ENCODE measurements at places on chromosomes 16 and 17. TPM values are rescaled to one million over a fixed set of nuclear protein-coding genes. Genes with fewer than 3 reads are reported as not detected.

DNA sequence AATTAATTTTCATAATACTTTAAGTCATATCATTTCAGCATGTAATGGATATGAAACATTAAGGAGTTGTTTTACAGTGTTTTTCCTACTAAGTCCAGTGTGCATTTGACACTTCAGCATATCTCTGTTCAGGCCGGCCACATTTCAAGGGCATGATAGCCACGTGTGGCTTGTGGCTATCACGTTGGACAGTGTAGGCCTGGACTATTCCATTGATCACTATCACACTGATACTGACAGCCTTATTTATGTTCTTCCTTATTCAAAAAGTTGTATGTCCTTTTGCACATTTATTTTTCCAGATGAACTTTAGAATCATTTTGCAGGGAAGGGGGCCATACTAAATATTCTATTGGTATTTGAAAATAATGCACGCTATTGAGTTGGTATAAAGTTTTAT, 39.0 kb downstream of the AKAP1 start:
- H3K27me3 ChIP-seq = no peaks in the 10 kb centered on the region
- no peak overlapping the region for H3K27ac ChIP-seq
- no peaks in the 10 kb centered on the region for H3K4me1 ChIP-seq
- no peak for DNase-seq

- H3K27me3 ChIP-seq = no peaks in the 10 kb centered on the region
- H3K4me3 ChIP-seq = peak overlapping the region; percentile 78
- peak overlapping the region; percentile 90 for H3K27ac ChIP-seq
- DNase-seq = peak; percentile 74
- H3K36me3 ChIP-seq = peaks cover 2% of the 10 kb centered on the region
- peaks cover 17% of the 10 kb centered on the region for H3K4me1 ChIP-seq
Measured at GRCh38 chr17:45132572-45133463, 503 bp upstream of the PLCD3 start.

GRCh38 chr17:29733166-29733565, 110.5 kb upstream of the CORO6 start:
- H3K36me3 ChIP-seq = no peaks in the 10 kb centered on the region
- H3K27ac ChIP-seq = no peak overlapping the region

- H3K27ac ChIP-seq = no peak overlapping the region
- no peak overlapping the region for H3K4me3 ChIP-seq
- H3K27me3 ChIP-seq = no peaks in the 10 kb centered on the region
- H3K36me3 ChIP-seq = no peaks in the 10 kb centered on the region
- H3K4me1 ChIP-seq = no peaks in the 10 kb centered on the region
- peak; percentile 63 for DNase-seq
Measured at GRCh38 chr17:6047966-6048365, 22.2 kb upstream of the WSCD1 start.

GRCh38 chr17:81829858-81830257, 3.2 kb downstream of the MCRIP1 start:
- H3K4me3 ChIP-seq = no peak overlapping the region
- DNase-seq = no peak
- H3K4me1 ChIP-seq = peaks cover 7% of the 10 kb centered on the region
- no peak overlapping the region for H3K27ac ChIP-seq

DNA sequence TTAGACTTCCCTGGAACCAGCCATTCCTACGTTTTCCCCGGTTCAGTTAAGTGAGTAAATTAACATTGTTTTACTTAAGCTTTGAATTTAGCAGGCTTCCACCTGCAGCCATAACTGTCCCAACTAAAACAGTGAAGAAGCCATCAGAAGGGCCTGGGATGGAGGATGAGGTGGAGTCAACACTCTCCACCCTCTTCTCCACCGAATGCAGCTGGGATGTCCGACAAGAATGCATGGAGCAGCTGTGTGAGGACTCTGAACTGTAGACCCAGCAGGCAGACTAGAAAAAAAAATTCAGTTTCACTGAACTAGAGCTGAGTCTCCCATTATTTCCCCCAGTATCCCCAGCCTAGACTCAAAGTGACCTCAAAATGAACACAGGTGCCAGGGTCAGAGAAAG, 114.8 kb downstream of the C16orf95 start:
- peaks cover 33% of the 10 kb centered on the region for H3K4me1 ChIP-seq
- peak; percentile 66 for DNase-seq
- no peaks in the 10 kb centered on the region for H3K27me3 ChIP-seq
- no peaks in the 10 kb centered on the region for H3K36me3 ChIP-seq
- H3K4me3 ChIP-seq = no peak overlapping the region
- H3K27ac ChIP-seq = peak overlapping the region; percentile 67

DNA sequence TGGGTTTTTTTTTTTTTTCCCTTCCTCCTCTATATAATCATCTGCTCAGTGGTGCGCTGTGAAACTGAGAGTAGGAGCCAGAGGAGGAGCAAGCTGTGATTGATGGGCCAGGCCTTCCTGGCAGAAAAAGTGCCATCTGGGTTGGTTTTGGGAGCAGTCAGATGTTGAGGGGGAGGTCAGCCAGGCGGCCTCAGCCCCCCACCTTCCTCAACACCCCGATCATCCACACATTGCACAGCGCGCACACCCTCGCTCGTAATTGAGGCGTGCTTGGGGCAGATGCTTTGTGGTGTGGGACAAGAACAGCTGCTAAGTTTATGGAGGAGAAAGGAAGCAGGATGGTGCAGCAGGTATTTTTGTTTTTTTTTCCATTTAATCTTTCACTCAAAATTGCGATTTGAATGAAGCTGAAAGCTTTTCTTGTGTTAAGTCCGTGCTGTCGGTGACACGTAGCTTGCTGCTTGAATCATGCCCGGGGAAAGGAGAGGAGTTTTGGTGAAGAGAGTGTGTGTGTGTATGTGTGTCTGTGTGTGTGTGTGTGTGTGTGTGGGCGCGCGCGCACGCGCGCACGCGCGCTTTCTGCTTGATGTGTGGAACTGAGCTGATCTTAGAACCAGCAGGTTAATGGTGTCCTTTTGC, 177.4 kb downstream of the RBFOX1 start:
- no peak overlapping the region for H3K4me3 ChIP-seq
- no peaks in the 10 kb centered on the region for H3K36me3 ChIP-seq
- DNase-seq = no peak
- H3K4me1 ChIP-seq = no peaks in the 10 kb centered on the region

- no peak for DNase-seq
- H3K4me3 ChIP-seq = no peak overlapping the region
- H3K27me3 ChIP-seq = no peaks in the 10 kb centered on the region
- no peak overlapping the region for H3K27ac ChIP-seq
- no peaks in the 10 kb centered on the region for H3K4me1 ChIP-seq
- no peaks in the 10 kb centered on the region for H3K36me3 ChIP-seq
Measured at GRCh38 chr17:66612993-66613392, 221.9 kb upstream of the CACNG5 start.

DNA sequence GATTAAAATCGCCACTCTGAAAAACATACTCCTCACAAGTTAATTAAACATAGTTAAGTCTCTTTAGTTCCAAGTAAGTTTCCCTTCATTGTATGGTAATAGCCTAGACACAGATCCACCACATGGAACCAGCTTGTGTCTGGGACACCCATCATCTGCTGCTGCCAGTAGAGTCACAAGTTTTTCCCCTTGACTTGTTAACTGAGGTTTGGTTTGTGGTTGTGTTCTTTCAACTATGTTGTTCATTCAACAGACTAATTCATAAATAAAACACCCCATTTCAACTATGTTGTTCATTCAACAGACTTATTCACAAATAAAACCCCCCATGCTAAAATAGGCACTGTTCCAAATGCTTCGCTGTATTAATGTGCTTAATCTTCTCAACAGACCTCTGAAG, 24.4 kb downstream of the YWHAE start:
- H3K27me3 ChIP-seq = no peaks in the 10 kb centered on the region
- H3K27ac ChIP-seq = no peak overlapping the region
- DNase-seq = no peak
- peaks cover 14% of the 10 kb centered on the region for H3K4me1 ChIP-seq
- H3K36me3 ChIP-seq = no peaks in the 10 kb centered on the region

- H3K4me1 ChIP-seq = no peaks in the 10 kb centered on the region
- H3K27ac ChIP-seq = no peak overlapping the region
- DNase-seq = no peak
- H3K27me3 ChIP-seq = no peaks in the 10 kb centered on the region
- no peaks in the 10 kb centered on the region for H3K36me3 ChIP-seq
- H3K4me3 ChIP-seq = no peak overlapping the region
Measured at GRCh38 chr17:28161311-28161710, 118.8 kb downstream of the NLK start.

- no peaks in the 10 kb centered on the region for H3K27me3 ChIP-seq
- DNase-seq = no peak
- H3K36me3 ChIP-seq = no peaks in the 10 kb centered on the region
- H3K27ac ChIP-seq = no peak overlapping the region
- peaks cover 23% of the 10 kb centered on the region for H3K4me1 ChIP-seq
Measured at GRCh38 chr16:69277413-69277812, 33.7 kb upstream of the VPS4A start.

DNA sequence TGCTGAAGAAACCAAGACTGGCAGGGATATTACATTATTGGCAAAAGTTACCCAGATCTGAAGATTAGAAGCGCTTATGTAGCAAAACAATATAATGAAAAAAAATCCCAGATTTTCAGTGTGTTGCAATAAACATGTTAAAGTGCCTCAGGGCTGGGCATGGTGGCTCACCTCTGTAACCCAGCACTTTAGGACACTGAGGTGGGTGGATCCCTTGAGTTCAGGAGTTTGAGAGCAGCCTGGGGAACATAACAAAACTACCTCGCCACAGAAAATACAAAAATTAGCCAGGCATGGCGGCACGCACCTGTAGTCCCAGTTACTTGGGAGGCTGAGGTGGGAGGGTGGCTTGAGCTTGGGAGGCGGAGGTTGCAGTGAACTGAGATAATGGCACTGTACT, 6.8 kb downstream of the ZNF207 start:
- H3K4me1 ChIP-seq = peaks cover 4% of the 10 kb centered on the region
- peaks cover 13% of the 10 kb centered on the region for H3K36me3 ChIP-seq
- H3K27ac ChIP-seq = no peak overlapping the region
- no peak overlapping the region for H3K4me3 ChIP-seq
- DNase-seq = no peak

DNA sequence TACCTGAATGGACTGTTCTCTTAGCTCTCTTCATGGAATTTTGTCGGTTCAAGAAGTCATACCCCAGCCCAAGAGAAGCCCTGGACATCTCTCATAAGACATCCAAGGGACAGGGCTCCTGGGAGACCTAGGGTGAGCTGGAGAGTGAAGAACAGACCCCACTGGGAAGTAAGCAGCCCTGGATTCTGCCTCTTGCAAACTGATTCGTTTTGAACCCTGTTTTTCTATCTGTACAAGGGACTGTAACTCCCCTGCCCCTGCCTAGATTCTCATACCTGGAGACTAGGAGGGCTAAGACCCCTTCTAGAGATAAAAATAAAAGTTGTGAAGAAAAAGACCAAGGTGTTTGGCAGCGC, 449 bp downstream of the CCL3L1 start:
- no peak overlapping the region for H3K4me3 ChIP-seq
- DNase-seq = no peak
- no peak overlapping the region for H3K27ac ChIP-seq
- H3K4me1 ChIP-seq = no peaks in the 10 kb centered on the region
- no peaks in the 10 kb centered on the region for H3K27me3 ChIP-seq
- H3K36me3 ChIP-seq = no peaks in the 10 kb centered on the region

- peak overlapping the region; percentile 93 for H3K4me3 ChIP-seq
- peaks cover under 1% of the 10 kb centered on the region for H3K4me1 ChIP-seq
- H3K36me3 ChIP-seq = no peaks in the 10 kb centered on the region
Measured at GRCh38 chr17:45149669-45150664, 1.7 kb downstream of the HEXIM1 start.

GRCh38 chr17:82866590-82867191, 26.9 kb upstream of the ZNF750 start:
- no peak overlapping the region for H3K4me3 ChIP-seq
- DNase-seq = peak; percentile 88
- peaks cover 11% of the 10 kb centered on the region for H3K4me1 ChIP-seq
- no peaks in the 10 kb centered on the region for H3K27me3 ChIP-seq
- H3K27ac ChIP-seq = peak overlapping the region; percentile 59

GRCh38 chr17:44807817-44808155, 22.3 kb downstream of the GJC1 start:
- no peak overlapping the region for H3K4me3 ChIP-seq
- no peaks in the 10 kb centered on the region for H3K27me3 ChIP-seq
- peak overlapping the region; percentile 53 for H3K27ac ChIP-seq
- H3K4me1 ChIP-seq = peaks cover 12% of the 10 kb centered on the region
- no peak for DNase-seq

GRCh38 chr16:31107465-31107867, 720 bp upstream of the BCKDK start:
- H3K4me1 ChIP-seq = peaks cover 3% of the 10 kb centered on the region
- no peak overlapping the region for H3K4me3 ChIP-seq
- DNase-seq = no peak

DNA sequence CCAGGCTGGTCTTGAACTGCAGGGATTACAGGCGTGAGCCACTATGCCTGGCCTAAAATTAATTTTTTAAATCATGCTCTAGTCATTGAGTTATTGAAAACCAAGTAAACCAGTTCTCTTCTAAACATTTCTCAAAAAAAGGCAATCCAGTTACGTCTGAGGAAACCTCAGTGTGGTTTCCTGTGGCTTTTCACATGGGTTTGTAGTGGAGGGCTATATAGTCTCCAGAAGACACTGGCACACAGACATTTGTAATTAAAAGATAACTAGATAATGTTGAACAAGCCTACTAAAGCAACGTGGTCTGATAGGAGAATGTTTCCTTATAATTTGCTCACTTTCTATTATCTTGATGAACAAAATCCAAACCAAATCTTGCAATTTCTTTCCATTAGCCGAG, 5.2 kb upstream of the TOB1 start:
- no peak for DNase-seq
- H3K4me3 ChIP-seq = no peak overlapping the region
- H3K27ac ChIP-seq = no peak overlapping the region
- H3K4me1 ChIP-seq = peaks cover 5% of the 10 kb centered on the region
- H3K36me3 ChIP-seq = no peaks in the 10 kb centered on the region

DNA sequence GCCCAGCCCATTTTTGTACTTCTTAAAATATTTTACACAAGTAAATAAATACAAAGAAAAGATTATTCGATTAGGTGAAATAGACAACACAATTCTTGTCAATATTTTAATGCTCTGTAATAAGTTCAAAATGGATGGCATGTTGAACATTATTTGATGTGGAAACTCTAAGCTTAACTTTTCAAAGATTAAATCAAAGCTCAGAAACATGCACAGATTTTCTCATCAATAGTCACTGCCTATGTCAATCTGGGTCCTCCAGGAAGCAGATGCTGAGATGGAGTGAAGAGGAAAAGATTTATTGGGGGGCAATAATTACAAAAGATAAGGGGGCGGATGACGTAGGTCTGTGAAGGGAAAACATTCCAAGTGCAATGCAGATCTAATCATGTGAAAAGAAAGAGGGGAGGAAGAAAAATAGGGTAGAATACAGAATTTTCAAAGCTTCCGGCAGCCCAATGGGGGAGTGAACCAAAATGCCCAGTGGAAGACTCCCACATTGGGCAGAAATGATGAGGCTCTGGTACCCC, 50.5 kb downstream of the COPRS start:
- no peaks in the 10 kb centered on the region for H3K4me1 ChIP-seq
- no peaks in the 10 kb centered on the region for H3K27me3 ChIP-seq
- no peak for DNase-seq
- H3K4me3 ChIP-seq = no peak overlapping the region

- H3K4me1 ChIP-seq = peaks cover 11% of the 10 kb centered on the region
- peak overlapping the region; percentile 85 for H3K4me3 ChIP-seq
- H3K36me3 ChIP-seq = no peaks in the 10 kb centered on the region
- DNase-seq = no peak
- no peak overlapping the region for H3K27ac ChIP-seq
Measured at GRCh38 chr17:38797828-38798227, 1.5 kb downstream of the PIP4K2B start.

Gene CDH13
- polyA plus RNA-seq = 40.1 TPM

Gene ALG1
- 38.8 TPM for polyA plus RNA-seq

Gene SALL1
- polyA plus RNA-seq = 0.10 TPM

Gene SLC6A2
- polyA plus RNA-seq = not detected

Gene RPS6KB1
- polyA plus RNA-seq = 16.0 TPM

Gene PLXDC1
- 5.8 TPM for polyA plus RNA-seq
